ENCODE measurements at places on chromosomes 12 and 14. TPM values are rescaled to one million over a fixed set of nuclear protein-coding genes. Genes with fewer than 3 reads are reported as not detected.

The ASCL1 gene
- polyA plus RNA-seq: 3.6 TPM

The ALX1 gene
- polyA plus RNA-seq: 0.28 TPM

The FAR2 gene
- polyA plus RNA-seq: 12.0 TPM

The BATF gene
- polyA plus RNA-seq: 0.55 TPM

The KRT74 gene
- polyA plus RNA-seq: not detected

The CCDC38 gene
- 0.90 TPM for polyA plus RNA-seq

The FAM222A gene
- polyA plus RNA-seq: 1.8 TPM

The C3AR1 gene
- 4.9 TPM for polyA plus RNA-seq

The SERPINA6 gene
- 0.06 TPM for polyA plus RNA-seq

The DICER1 gene
- polyA plus RNA-seq: 32.2 TPM

The KRT85 gene
- polyA plus RNA-seq: not detected

The FITM1 gene
- 1.7 TPM for polyA plus RNA-seq

The GMFB gene
- 65.6 TPM for polyA plus RNA-seq

The LPAR5 gene
- polyA plus RNA-seq: 1.8 TPM

The ITFG2 gene
- 71.5 TPM for polyA plus RNA-seq
